ENCODE measurements at places on chromosomes 1 and 21.

GRCh38 chr1:87457408-87457807, 128.7 kb downstream of the LMO4 start:
- no peak for DNase-seq

- DNase-seq: no peak
These were observed 269.9 kb downstream of the NCAM2 start for GRCh38 chr21:21268061-21268471.

- peak; percentile 61 for DNase-seq
These were observed 22.5 kb downstream of the NTMT2 start for GRCh38 chr1:170168265-170168664.

DNA sequence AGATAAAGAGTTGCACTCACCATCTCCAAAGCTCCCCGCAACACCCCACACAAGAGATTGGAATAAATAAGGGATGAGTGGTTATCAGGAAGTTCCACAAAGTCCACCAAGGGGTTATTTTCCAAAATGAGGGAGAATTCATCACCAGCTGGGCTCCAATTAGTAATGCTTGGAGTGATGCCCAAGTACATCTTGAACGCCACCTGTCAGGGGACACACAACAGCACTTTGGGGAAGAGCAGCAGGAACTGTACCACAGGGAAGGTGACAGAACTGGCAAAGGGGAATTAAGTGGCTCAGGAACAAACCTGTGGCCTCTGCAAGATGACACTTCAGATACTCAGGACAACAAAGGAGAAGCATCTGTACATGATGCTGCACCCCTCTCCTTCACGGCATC, 11.5 kb downstream of the TRAPPC3 start:
- no peak for DNase-seq

DNA sequence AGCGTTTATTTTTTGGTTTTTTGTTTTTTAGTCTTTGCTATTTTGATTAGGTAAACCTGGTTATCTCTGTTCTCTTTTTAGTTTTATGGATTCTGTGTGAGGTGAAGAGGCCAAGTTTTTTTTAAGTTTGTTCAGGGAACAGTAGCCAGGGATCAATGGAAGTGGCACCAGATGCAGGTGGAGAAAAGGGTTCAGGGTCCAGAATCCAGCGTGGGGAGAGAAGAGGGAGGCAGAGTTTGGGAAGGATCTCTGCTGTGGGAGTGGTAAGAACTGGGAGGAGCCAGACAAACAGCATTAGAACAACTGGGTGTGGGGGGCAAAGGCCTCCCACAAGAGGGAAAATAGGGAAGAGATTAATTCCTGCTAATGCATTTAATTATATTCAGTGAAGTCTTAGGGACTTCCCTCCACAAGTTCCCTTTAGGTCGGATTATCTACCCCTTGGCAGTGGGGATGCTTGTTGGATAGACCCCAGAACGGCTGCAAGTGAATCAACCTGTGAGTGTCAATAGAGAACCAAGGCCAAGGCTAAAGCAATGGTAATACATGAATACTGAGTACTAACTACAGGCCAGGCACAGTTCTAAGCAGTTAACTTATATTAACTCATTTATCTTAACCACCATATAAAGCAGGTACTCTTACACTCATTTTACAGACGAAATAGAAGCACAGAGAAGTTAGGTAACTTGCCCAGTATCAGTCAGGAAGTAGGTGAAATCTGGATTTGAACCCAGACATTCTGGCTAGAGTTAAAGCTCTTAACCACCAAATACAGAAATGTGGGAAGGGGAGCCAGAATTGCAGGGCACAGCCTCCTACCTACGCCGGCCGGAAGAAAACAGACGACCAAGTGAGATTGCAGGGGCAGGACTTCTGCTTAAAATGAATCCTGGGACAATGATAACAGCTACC, 498 bp downstream of the GNAT2 start:
- DNase-seq: no peak

GRCh38 chr1:248818505-248819374, 7.0 kb downstream of the SH3BP5L start:
- no peak for DNase-seq

DNA sequence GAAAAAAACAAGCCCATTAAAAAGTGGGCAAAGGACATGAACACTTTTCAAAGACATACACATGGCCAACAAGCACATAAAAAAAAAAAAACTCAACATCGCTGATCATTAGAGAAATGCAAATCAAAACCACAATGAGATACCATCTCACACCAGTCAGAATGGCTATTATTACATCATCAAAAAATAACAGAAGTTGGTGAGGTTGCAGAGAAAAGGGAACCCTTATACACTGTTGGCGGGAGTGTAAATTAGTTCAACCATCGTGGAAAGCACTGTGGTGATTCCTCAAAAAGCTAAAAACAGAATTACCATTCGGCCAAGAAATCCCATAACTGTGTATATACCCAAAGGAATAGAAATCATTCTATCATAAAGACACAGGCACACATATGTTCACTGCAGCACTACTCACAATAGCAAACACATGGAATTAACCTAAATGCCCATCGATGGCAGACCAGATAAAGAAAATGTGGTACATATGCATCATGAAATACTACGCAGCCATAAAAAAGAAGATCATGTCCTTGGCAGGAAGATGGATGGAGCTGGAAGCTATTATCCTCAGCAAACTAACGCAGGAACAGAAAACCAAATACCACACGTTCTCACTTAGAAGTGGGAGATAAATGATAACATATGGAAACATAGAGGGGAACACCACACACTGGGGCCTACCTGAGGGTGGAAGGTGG, 70.1 kb downstream of the INTS7 start:
- no peak for DNase-seq

GRCh38 chr1:94808669-94809068, 11.5 kb upstream of the SLC44A3 start:
- no peak for DNase-seq

- no peak for DNase-seq
These were observed 6.7 kb upstream of the SNAPIN start for GRCh38 chr1:153651771-153652170.

- DNase-seq: peak; percentile 24
These were observed 49.1 kb downstream of the TRPM2 start for GRCh38 chr21:44402323-44403105.

- no peak for DNase-seq
These were observed 1369.1 kb upstream of the ADGRL4 start for GRCh38 chr1:80375662-80376061.

DNA sequence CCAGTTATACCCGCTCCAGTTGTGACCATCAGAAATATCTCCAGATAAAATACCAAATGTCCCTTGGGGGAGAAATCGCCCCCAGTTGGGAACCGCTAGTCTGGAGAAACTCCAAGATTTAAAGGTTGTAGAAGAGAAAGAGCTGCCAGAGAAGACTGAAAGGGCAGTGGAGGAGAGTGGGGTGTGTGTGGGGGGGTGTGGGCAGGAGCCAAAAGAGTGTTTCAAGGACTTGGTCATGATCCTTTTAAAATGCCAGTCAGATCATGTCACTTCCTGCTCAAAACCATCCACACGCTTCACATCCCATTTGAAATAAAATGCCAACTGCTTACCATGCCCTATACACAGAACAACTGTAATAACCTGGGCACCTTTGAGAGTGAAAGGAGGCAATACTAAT, 3.4 kb upstream of the HEYL start:
- DNase-seq: peak; percentile 63

GRCh38 chr1:238340989-238341388, 450.3 kb upstream of the ZP4 start:
- peak; percentile 45 for DNase-seq

DNA sequence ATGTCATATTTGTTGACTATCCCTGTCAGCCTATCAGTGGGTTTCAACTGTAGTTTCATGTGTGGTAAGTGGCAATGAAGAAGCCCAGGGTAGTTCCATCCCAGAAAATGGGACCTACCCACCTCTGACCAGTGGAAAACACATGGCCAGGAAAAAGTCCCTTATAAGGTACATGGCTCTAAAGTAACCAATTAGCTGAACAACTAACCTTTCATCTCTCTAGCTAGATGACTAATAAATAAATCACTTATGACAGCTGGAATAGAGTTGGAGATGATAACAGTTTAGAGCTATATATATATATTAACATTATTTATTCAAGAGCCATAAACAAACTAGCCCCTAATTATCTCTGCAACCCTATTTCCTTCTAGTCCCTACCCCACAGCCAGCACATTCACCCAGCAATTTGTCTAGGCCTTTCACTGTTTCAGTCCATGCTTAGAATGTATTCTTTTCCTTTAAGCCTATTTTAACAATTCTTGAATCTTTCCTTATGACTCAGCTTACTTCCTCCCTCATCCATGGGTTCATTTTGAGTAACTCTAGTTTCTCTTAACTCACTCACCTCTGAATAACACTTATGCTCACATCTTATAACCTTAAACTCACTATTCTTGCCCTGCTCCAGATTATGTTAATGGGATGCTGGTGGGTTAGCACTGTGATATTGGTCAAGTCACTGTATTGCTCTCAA, 83.7 kb downstream of the TNFSF18 start:
- no peak for DNase-seq

GRCh38 chr1:24683713-24684162, 40.6 kb downstream of the SRRM1 start:
- peak; percentile 99 for DNase-seq

GRCh38 chr1:65009724-65010420, 43.5 kb upstream of the JAK1 start:
- DNase-seq: peak; percentile 44

DNA sequence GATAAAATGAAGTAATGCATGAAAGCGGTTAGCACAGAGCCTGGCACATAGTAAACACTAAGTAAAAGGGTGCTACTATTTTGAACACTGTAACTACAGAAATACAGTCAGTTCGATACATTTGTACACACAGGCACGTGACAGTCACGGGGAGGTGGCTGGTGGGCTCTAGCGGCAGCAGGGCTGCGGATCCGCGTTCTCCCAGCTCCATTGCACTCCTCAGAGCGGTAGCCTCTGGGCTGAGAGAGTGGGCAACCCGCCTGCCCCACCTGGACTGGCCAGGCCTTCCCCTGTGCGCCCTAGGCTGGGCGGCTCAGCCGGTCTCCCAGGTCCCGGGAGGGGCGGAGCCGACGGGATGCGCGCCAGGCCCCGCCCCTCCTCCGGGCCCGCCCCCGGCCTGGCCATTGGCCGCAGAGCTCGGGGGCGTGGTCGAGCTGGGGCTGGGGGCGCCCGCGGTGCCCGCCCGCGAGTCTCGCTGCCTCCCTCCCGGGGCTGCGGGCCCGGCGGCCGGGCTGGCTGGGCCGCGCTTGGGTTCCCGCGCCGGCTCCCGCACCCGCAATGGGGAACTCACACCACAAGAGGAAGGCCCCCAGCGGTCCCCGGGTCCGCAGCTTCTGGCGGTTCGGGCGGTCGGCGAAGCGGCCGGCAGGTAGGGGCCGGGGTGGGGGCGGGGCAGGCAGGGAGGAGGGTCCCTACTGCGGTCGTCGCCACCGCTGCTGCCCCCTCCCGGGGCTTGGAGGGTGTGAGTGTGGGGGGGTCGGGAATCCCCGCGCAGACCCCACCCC, 51.2 kb upstream of the SYNC start:
- DNase-seq: peak; percentile 32

DNA sequence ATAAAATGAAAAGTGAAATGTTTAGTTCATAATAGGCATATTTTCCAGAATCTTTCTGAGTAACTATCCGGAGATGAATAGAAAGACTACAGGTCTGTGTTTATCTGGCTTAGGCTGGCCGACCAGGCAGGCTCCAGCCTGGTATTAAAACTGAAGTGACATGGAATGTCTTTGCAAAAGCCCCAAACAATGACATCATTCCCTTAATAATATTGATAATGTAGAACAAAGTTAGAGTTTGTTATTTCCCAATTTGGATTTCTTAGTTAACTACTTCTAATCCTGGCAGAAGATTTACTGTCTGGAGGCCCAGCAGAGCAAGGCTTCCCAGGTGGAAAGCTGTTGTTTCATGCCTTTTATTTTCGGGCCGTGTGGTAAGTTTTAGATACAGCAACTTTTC, 207.7 kb downstream of the GREM2 start:
- no peak for DNase-seq

- DNase-seq: no peak
These were observed 20.7 kb downstream of the IGSF21 start for GRCh38 chr1:18128298-18128697.

- no peak for DNase-seq
These were observed 1512.7 kb upstream of the TPTE start for GRCh38 chr21:9008636-9009035.

- DNase-seq: no peak
These were observed 38.1 kb upstream of the SYT14 start for GRCh38 chr1:209899948-209900347.
